ENCODE measurements at places on chromosomes 4 and X.

DNA sequence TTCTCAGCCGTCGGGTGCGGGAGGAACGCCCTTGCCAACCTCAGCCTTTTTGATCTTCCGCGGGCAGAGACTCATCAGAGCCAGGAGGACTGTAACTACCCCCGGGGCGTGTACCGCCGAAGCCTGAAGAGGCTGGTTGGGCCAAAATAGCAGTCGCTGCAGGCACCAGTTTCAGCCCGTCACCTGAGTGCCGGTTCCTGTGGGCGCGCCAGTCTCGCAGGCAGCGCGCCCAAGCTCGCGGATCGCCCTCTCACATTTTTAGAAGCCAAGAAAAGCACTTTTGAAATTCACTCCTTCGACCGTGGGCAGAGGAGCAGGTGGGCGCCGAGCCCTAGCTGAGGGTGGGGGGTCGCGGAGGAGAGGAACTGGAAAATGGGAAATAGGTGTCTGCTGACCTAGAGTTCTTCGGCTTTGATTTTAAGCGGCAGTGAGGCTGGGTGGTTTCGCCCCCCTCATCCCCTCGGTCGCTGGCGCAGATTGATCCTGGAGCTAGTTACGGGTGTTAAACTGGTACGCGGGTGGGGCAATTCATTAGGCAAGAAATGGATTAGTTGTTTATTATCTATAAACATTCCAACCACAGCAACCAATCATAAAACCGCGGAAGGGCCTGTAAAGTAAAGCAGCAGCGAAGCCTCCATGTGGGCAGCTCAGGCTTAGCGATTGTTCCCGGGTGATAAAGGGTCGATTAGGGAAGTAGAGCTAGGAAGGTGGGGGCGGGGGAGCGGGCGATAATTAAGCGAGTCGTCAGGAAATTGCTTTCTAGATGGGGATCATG is 69.2 kb downstream of the FBXO8 start:
- DNase-seq, result no peak

DNA sequence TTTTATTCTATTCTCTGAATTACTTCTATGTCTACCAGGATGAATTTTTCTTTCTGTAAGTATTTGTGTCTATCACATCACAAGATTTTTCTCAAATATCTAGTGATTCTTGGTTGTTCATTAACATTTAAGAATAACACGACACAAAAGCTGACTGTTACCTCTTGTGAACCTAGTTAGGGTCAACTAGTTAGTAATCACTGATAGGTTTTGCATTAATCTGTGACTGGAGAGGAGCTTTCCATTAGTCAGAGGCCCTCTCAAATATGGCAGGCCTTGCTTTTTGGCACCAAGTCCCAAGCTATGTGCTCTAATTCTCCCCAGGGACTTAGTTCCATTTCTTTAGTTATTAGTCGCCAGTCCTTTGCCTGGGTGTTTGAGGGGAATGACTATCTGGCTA is 259.2 kb downstream of the CFAP299 start:
- no peak for DNase-seq

- DNase-seq, result no peak
Observed at GRCh38 chrX:114065577-114066223, 518.2 kb upstream of the HTR2C start.

DNA sequence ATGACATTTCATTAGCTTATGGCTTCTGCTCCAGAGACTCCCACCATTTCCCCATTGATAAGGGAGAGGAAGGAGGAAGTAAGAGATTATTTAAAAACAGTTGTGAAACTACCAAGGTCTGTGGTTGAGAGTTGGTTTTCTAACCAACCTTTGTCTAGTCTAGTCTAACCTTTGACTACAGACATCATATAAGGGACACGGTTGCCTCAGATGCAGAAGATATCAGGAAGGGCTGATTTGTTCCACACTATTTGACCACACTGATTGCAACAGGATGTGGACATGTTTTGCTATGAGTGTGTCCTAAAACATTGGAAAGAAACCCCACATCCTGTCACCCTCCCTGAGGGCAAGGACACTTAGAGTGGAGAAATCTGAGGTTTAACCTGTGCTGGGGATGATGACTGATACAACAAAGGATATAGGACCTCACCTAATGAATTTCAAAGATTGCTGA is 53.0 kb downstream of the COQ2 start:
- DNase-seq, result no peak

GRCh38 chr4:87551361-87551760 is 22.2 kb upstream of the SPARCL1 start:
- DNase-seq, result no peak

DNA sequence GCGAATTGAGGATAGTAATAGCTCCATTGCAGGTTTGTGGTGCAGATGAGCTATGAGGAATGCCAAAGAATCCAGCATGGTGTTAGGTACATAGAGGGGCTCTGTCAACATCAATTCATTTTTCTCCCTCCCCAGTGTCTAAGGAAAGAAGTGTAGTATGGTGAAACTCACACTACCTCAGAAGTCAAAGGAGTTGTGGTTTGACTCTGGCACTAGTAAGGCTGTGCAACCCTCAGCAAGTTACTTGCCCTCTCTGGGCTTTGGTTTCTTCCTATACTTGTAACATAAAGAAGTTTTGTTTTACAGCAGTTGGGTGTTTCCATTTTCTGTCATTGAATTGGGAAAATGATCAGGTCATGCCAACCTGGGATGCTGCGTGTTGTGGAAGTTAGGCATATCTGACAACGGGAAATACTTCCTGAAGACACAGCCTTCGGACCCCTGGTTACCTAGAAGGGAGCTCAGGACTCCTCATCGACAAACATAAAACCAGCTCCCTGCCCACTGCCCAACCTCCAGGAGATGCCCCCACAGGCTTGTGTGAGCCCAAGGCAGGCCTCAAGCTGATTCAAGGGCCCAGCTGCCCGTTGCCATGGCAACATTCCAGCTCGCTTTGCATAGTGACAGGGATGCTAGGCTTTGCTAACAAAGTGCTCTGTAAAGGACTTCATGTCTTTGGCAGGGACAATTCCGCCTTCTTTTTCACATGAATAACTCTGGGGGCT is 71.4 kb downstream of the RTL5 start:
- no peak for DNase-seq

All from activated CD4-positive, CD25-positive, alpha-beta regulatory T cell (primary cell).